Fibroblast of mammary gland (primary cell): ENCODE measurements at places on chromosomes 4 and X.
A peak's percentile ranks its signal among the peaks of the same experiment; 100 is the strongest.

- peak; percentile 56 for DNase-seq
Measured at GRCh38 chrX:101485212-101485949, at the start of gene ARMCX4. Gene ARMCX4, plus strand, starts transcription at chrX:101485456. Its CDS starts 3,134 bp downstream, at chrX:101488590.

GRCh38 chr4:154230091-154230490 lies 261.5 kb downstream of the DCHS2 start:
- peak; percentile 14 for DNase-seq

DNA sequence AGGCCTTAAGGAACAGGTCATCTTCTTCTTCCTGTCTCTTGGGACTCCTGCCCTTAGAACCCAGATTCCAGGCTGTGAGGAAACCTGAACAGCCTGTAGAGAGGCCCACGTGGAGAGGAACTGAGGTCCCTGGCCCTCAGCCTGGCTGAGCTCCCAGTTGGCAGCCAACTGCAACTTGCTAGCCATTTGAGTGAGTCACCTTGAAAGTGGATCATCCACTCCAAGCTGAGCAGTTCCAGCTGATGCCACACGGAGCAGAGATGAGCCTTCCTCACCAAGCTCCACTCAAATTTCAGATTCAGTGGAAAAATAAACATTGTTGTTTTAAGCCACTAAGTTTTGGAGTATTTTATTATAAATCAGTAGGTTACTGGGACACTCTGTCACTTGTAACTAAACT lies 392.5 kb downstream of the BCOR start:
- DNase-seq: peak; percentile 91

DNA sequence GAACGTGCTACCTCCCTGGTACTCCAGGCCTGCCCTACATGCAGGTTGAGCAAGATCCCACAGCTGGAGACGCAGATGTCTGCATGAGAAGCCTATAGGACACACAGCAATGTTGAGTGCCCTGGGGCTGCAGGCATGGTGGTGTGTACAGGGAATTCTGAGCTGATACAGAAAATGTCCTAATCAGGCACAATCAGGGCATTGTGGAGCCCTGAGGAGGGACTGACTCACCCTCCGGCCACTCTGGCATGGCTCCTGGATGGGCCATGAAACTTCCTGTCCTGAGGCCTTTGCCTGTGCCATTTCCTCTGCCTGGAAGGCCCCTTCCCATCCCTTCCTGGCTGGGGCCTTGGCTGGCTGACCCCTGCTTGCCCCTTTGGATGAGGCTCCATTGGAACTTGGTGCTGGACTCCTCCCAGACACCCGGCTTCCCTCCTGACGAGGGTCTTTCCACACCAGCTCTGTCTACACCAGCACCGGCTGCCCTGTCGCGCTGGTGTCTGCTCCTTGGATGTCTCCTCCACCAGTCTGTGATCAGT lies 16.7 kb upstream of the AFAP1 start:
- DNase-seq: peak; percentile 72

DNA sequence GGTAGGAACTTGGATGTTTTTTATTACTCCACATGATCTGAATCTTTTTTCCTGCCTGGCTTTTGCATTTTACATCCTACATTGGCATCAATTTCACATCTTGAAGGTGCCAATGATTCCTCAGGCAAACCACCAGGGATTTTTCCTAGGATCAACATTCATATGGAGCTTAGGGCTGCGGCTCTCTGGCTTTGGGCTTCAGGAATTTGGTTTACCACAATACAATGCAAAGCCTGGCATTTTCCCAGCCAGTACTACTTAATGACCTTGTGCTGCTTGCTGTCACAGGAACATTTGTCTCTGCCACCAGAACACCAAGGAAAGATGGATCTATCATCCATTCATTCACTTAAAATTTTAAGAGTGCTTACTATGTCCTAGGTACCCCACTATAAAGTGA lies 180.7 kb downstream of the PDGFC start:
- DNase-seq: peak; percentile 78

DNA sequence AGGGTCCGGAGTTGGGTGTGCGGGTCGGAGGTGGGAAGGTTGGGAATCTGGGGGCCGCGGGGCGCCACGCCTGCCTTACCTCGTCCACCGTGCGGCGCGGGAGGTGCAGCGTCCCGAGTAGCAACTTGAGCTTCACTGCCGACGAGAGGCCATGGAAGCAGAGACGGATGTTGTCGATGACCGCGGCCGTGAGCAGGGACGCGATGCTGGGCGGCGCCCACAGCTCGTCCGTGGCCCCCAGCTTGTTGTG lies 178 bp downstream of the NELFA start:
- no peak for DNase-seq

- no peak for DNase-seq
Measured at GRCh38 chr4:79088946-79089691, 149.9 kb upstream of the PAQR3 start.

DNA sequence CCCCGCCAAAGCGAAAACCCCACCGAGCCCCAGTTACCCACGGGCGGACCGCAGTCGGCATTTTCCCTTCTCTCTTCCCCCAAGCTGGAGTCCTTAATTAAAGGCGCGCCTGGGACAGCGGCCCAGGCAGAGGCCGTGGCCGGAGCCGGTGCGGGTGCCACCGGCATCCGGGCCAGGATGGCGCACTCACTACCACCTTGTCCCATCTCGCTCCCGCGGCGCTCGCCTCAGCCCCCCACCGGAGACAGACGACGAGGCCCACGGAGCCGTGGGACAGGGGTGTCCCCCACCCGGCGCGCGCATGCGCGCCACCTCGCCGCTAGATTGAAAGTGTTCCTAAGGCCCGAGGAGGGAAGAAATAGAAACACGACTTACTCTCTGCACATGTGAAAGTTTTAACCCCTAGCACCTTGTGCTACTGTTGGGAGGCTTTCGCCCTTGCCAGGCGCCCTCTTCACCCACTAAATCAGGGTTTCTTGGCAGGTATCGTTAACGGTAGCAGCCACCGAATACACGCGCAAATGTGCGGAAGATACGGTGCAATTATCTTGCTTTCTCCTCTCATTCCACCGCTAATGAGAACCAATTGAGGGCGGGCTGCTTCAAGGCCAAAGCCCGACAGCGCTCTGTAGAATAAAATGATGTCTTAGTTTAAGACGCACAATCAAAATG lies 64.3 kb upstream of the CCDC160 start:
- DNase-seq: no peak

DNA sequence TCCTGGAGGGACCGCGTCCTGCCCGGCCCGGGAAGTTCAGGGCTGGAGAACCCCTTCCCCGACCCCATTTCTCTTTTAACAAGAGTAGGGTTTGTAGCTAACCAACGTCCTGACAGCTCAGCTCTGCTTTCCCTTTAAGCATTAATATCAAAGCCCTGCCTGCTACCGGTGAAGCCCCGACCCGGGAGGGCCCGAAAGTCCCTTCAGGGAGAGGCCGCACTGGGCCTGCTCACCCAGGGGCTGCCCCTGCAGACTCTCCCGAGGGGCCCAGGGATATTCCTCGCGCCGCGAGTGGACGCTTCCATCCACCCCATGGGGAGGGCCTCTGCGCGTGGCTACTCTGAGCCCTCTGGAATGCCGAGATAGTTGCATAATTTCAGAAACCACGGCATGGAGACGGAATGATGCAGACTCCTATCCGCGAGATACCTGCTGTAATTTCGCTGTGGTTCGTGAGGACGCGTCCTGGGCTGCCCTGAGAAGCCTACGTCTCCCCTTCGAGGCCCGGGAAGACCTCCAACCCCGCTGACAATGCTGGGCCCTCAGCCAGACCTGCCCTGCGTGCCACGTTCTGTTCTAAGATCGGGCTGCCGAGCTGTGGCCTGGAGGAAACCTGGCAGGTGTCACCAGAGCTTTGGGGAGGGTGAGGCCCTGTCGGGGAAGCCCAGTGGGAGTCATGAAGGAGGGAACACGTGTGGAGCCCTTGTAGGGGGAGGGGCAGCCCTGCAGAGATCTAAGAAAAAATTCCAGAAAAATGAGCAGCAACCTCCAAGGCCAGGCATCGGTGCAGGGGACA lies 999 bp upstream of the CTBP1 start:
- DNase-seq: no peak

DNA sequence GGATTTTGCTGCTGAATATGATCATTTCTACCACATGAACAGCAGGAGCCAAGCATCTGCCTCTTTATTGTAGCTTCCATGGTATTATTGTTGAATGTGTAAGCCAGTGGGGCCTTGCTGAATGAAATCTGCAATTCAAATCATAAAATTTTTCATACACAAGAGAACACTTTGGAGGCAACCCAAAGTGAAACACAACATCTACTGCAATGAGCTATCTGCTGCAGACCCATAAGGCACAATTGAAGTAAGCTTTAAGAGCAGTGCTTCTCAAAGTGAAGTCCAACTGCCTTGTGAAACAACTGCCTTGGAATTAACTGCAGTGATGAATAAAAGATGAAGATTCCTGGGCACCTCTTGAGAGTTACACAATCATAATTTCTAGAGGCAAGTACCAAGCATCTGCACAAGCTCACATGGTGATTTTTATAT lies 626.3 kb upstream of the INTU start:
- DNase-seq: no peak

DNA sequence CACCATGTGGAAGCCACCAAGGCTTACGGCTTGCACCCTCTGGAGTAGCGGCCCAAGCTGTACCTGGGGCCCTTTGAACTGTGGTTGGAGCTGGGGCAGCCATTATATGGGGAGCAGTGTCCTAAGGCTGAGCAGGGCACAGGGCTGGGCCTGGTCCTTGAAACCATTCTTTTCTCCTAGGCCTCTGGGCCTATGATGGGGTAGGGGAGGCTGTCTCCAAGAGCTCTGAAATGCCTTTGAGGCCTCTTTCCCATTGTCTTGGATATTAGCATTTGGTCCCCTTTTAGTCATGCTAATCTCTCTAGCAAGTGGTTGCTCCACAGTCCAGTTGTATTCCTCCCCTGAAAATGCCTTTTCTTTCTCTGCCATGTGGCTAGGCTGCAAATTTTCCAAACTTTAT lies 96.4 kb upstream of the ARX start:
- DNase-seq: no peak

DNA sequence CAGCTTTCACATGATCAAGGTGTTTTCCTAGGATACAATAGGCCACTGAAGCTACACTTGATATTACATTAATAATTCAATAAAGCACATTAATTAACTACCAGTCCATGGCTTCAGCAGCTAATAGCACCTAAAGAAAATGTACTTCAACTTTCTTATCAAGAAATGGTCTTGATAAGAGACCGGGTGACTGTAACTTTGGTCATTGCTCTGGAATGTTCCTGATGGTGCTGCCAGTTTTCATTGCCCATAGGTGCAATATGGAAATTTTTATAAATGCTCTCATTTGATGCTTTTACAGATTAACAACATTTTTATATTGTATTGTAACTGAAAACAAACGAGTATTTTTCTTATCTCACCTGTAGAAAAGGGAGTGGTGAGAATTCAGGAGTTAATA lies 165.4 kb downstream of the SHROOM3 start:
- no peak for DNase-seq

- DNase-seq: no peak
Measured at GRCh38 chrX:122363112-122363795, 820.8 kb upstream of the GRIA3 start.

GRCh38 chr4:164204434-164204833 lies 549.5 kb upstream of the SMIM31 start:
- DNase-seq: peak; percentile 5
